DMS153 (cell line): ENCODE measurements at places on chromosomes 4 and X.
A peak's percentile ranks its signal among the peaks of the same experiment; 100 is the strongest.

GRCh38 chrX:3286196-3286945, 60.1 kb downstream of the MXRA5 start:
- DNase-seq = no peak

DNA sequence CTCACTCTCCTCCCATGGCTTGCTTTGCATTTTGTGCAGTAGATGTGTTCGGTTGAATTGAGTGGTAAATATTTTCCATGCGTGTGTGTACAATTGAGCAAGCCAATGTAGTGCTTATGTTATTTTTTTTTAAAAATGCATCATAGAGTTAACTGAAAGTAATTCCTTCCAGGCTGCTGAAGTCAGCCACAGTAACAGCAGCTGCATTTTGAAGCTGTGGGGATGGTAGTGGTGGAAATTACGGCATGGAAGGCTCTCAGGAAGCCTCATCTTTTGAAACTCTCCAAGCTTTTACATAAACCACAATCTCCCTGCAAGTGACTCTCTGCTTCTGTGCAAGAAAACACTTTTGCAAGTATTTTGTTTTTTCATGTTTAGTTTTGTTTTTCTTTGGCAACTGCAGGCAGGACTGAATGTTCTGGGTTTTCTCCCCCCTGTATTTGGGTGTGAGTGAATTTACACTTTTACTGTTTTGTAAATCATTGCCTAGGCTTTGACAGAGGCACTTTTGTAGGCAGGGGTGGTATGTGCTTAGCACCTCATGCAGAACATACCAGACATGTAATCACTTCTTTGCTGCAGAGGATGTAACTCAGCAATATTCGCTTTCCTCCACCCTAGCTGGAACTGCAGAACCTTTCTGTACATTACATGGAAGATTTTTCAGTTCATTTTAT, 56.2 kb downstream of the LRRC66 start:
- no peak for DNase-seq

DNA sequence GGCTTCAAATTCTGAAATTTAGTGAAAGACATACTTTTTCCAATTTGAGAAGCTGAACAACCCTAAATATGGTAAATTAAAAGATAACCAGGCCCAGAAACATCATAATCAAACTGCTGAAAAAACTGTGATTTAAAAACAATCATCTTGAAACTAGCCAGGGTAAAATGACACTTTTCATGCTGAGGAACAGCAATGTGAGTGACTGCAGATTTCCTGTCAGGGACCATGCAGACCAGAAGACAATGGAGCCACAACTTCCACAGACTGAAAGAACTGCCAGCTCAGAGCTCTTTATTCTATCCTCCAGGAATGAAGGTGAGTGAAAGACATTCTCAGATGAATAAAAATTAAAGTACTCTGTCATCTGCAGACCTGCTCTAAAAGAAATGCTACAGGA, 73.3 kb downstream of the NAT8L start:
- no peak for DNase-seq

DNA sequence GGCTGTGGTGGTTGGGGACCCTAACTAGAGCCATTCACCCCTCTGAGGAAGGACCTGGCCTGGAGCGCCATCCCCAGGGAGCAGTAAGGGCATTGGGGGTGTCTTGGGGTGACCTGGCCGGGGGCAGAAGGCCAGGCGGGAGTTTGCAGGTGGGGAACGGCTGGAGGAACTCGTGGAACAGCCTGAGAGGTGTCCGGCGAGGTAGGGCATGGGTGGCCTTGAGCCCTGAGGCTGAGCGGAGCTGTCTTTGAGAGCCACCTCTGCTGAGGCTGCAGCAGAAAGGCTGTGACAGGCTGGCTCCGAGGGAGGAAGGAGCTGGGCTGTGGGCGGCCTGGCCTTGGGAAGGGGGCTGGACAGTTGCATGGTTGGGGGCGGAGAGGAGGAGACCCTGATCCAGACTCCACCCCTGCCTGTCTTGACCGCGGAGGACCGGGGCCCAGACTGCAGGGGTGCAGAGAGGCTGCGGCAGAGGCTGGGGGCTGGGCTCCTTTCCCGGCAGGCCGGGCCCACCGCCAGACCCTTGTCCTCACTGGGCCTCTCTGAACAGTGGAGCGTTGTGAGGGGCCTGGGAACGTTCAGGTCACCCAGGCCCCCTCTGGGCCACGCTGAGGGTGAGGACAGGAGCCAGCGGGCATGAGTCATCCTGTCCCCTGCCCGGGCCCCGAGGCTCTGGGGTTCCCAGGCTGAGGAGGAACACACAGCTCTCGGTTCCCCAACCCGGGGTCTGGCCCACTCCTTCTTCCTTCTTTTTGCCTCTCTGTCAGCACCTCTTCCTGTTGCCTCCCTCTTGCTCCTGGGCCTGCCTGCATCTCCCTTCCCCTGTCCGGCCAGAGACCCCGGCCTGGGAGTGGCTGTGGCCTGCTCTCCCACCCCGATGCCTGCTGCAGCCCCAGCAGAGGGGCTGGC, 8.1 kb downstream of the SH3BP2 start:
- DNase-seq = no peak

- no peak for DNase-seq
These were observed 611.3 kb upstream of the CPXCR1 start for GRCh38 chrX:88135735-88136134.

- DNase-seq = no peak
These were observed 34.7 kb upstream of the SORCS2 start for GRCh38 chr4:7157666-7158065.

- peak; percentile 8 for DNase-seq
These were observed 194.9 kb upstream of the RPS6KA3 start for GRCh38 chrX:20461576-20461975.

- DNase-seq = no peak
These were observed 844.0 kb upstream of the FRG1 start for GRCh38 chr4:189096717-189097116.

GRCh38 chr4:99208719-99209075, 10.3 kb downstream of the ADH6 start:
- no peak for DNase-seq

GRCh38 chr4:132651196-132651595, 497.9 kb upstream of the PCDH10 start:
- no peak for DNase-seq

GRCh38 chr4:137610960-137611359, 78.7 kb upstream of the PCDH18 start:
- no peak for DNase-seq
